Stimulated activated CD8-positive, alpha-beta memory T cell treated with anti-CD3 and anti-CD28 coated beads, Interleukin-7, amount 100 ng/mL, for 48 hours (primary cell): ENCODE measurements at places on chromosomes 7 and 10.

- no peak for DNase-seq
Measured at GRCh38 chr10:88366772-88367171, 216.3 kb downstream of the RNLS start.

- DNase-seq, result no peak
Measured at GRCh38 chr7:69109246-69109645, 489.0 kb upstream of the AUTS2 start.

DNA sequence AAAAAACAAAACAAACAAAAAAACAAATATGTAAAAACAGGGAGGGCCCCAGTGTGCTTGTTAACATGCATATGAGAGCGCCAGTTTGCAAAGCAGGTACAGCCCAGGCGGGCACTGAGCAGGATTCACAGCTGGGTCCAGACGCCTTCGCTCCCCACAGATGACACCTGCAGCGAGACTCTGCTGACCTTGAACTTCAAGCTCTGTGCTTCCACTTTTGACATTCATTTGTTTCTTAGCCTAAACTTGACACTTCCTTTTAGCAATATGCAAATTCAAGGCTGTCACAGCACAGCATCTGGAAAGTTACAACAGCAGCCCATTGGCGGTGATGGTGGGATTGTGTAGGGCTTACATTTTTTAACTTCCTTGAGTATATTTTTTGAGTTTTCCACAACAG is 88.8 kb upstream of the TNS3 start:
- no peak for DNase-seq

DNA sequence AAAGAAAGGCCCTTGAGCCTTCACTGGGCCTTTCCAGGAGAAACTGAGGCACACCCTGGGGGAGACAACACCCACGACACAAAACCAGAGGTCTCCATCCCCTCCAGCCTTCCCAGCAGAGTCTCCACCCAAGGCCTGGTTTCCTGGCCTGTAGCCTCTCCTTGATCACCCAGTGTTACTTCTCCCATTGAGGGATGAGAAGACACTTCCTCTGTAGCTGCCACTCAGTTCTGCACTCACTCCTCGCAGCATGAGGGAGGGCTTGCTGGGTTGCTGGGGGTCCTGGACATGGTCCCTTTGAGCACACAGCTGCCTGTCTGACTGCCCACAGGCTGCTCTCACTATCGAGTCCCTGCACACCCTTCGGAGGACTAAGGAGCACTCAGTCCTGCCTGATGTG is 438.1 kb upstream of the FOXK1 start:
- DNase-seq, result no peak

DNA sequence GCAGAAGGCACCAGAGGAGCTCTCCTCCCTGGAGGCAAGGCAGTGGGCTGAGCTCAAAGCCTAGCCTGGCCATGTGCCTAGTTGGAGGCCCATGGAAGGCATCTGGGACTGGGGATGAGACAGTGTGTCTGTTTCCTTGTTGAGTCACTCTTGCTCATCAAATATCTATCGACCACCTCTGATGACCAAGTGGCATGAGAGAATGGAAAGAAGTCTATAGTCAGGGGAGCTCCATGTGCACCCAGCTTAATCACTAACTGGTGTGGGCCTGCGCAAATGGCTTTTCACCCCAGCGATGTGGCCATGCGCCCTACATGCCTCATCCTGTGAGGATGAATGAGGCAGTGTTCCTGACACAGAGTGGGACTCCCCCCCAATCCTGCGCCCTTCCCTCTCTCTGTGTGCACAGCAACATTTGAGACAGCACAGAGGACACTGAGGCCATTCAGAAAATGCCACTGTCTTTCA is 229.9 kb downstream of the RPS24 start:
- no peak for DNase-seq

GRCh38 chr7:123190109-123190831 is 9.5 kb downstream of the SLC13A1 start:
- no peak for DNase-seq

DNA sequence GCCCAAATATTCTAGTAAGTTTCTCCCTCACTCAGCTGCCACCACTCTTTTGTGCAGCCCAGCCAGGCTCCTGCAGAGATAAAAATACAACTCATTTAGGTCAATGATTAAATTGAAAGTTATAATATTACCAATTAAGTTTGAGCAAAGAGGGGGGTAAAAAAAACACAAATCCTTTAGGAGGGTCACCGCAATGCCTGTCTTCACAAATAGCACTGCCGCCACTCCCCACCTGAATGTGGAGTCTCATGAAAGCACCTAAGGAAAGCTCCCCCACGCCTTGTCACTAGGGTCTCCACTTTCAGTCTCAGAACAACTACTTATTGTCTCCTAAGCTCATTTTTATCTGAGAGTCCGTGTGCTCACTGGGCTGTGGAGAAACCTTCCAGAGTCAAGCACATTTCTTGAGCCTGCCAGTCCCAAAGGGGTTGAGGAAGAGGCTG is 148.7 kb downstream of the FGFR2 start:
- DNase-seq, result no peak

GRCh38 chr10:108443636-108444035 is 1279.1 kb upstream of the SORCS1 start:
- DNase-seq, result no peak

GRCh38 chr10:27383595-27384542 is 120.2 kb upstream of the RAB18 start:
- DNase-seq, result no peak

GRCh38 chr10:124387078-124387874 is 31.4 kb downstream of the OAT start:
- no peak for DNase-seq

DNA sequence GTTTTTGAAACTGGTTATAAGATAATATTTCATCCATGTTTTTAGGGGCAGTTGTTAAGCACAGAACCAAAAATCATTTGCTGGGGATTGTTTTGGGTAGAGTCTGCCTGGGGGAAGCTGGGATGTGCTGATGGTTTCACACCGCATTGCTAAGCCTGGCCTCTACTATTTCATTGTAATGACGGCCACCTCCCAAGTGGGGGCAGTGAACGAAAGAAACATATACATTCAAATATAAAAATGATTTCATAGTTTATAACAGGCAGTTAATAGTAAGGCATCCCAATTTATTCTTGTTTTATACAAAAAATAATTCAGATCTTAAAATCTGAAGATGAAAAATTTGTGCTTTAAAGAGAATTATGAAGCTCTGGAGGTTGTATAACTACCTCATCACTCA is 750.8 kb downstream of the REEP3 start:
- DNase-seq, result no peak

- no peak for DNase-seq
Measured at GRCh38 chr7:86339051-86339450, 304.7 kb upstream of the GRM3 start.

GRCh38 chr7:13800694-13801448 is 188.6 kb downstream of the ETV1 start:
- no peak for DNase-seq

- no peak for DNase-seq
Measured at GRCh38 chr7:81162234-81162633, 243.4 kb upstream of the SEMA3C start.

DNA sequence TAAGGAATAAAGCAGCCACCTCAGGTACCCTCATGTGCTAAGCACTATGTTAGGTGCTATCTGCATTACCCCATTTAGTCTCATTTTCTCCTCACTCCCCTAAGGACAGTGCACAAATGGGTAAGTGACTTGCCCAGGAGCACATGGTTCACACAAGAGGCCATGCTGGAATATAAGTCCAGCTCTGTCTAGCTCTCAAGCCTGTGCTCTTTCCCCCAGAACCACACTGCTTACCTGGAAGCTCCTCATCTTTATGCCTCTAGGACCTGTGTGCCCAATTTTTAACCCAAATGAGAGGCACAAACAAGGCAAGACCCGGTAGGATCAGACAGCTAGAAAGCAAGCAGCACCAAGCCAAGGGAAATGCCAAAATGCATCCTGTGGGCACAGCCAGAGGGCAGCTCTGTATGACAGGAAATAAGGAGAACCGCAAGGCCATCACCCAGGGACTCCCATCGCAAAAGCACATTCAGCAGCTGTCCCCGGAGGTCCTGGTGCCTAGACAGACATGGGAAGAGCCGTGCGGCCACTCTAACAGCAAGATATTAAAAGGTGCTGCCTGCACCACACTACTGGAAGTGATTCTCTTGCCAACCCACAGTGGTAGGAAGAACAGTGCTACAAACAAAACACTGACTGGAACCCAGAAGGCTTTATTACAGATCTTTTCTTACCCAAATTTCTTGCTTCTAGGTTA is 88.1 kb downstream of the GSAP start:
- no peak for DNase-seq

GRCh38 chr10:30055226-30055662 is 4.1 kb downstream of the JCAD start:
- DNase-seq, result no peak

DNA sequence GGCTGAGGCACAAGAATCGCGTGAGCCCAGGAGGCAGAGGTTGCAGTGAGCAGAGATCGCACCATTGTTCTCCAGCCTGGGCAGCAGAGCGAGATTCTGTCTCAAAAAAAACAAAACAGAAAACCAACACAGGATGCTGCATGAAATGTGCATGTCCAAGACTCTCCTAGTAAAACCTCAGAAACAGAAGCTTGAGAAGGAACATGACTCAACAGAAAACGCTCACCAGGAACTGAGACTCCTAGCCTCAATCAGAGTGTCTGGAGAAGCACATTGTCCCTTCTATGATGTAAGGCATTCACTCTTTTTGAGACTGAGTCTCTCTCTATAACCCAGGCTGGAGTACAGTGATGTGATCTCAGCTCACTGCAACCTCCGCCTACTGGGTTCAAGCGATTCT is 168.3 kb downstream of the MYOF start:
- no peak for DNase-seq

- DNase-seq, result no peak
Measured at GRCh38 chr10:43945094-43945730, 296.5 kb upstream of the ZNF32 start.

GRCh38 chr10:32939296-32940111 is 18.5 kb downstream of the ITGB1 start:
- no peak for DNase-seq

GRCh38 chr7:128129224-128129864 is 98.1 kb upstream of the LRRC4 start:
- DNase-seq, result no peak

GRCh38 chr10:4515721-4516120 is 310.3 kb upstream of the AKR1E2 start:
- no peak for DNase-seq

DNA sequence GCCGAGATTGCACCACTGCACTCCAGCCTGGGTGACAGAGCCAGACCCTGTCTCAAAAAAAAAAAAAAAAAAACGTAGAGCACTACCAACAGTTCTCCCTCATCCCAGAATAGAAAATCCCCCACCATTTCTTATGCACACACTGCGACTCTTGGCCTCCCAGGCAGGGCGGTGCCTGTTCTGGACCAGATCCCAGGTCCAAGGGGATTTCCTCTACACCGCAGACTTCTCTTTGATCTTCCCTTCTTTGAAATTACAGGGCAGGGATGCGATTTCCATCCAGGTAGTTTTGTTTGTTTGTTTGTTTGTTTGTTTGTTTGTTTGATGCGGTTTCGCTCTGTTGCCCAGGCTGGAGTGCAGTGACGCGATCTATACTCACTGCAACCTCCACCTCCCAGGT is 91.8 kb downstream of the SEPTIN14 start:
- DNase-seq, result no peak

GRCh38 chr7:158432369-158433341 is 155.0 kb downstream of the PTPRN2 start:
- DNase-seq, result no peak

GRCh38 chr10:18689498-18689897 is 30.3 kb downstream of the ARL5B start:
- DNase-seq, result no peak

DNA sequence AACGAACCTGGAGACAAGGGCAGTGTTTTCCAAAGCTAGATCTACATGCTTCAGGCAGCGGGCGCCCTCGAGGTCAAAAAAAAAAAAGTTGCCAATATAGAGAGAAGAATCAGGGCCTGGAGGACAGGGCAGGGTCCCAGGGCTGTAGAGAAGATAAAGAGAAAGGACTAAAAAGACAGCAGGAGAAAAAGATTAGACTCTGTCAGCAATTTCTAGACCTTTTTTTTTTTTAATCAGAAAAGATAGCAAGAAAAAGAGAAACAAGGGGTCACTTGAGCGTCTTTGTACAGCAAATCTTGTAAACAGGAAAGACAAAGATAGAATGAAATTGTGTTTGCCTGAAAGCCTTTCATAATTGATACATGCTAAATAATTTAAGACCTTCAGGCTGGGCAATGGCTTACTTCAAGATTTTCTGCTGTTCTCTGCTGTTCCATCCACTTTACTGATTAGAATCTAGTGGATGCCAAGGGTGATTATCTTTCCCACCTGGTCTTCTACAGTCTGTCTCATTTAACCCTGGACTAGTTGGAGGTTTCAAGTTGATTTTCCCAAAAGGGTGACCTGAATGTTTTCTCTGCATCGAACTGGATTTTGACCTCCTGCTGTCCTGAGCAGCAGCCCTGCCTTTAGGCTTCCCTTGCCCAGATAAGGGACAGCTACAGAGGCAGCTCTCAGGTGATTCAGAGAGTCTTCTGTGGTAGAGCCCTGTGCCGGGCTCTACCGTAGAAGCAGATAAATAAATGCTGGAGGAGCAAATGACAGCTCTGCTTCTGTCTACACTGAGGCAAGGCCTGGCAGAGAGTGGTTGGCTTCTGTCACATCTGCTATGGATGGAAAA is 5.1 kb downstream of the LMOD2 start:
- no peak for DNase-seq

DNA sequence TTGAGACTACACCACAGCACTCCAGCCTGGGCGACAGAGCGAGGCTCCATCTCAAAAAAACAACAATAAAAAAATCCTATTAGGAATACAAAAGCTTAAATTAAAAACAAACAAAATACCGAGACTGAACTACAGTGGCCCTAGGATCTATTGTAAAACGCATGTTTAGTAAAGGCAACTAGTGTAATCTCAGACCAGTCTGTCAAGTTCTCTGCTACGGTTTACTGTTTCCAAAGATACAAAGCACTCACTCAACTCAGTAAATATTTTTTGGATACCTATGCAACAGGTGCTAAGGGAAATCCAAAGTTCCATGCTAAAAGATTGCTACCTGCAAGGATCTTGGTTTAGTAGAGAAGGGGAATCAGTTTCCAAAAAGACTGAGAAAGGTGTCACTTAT is 3.4 kb upstream of the MIOS start:
- DNase-seq, result no peak

GRCh38 chr10:74238031-74238431 is 87.0 kb downstream of the ADK start:
- DNase-seq, result no peak

GRCh38 chr7:33091641-33092191 is 17.5 kb downstream of the RP9 start:
- DNase-seq, result no peak

GRCh38 chr7:92423710-92424131 is 23.6 kb upstream of the GATAD1 start:
- DNase-seq, result no peak

- no peak for DNase-seq
Measured at GRCh38 chr7:146235195-146235594, 118.6 kb downstream of the CNTNAP2 start.

DNA sequence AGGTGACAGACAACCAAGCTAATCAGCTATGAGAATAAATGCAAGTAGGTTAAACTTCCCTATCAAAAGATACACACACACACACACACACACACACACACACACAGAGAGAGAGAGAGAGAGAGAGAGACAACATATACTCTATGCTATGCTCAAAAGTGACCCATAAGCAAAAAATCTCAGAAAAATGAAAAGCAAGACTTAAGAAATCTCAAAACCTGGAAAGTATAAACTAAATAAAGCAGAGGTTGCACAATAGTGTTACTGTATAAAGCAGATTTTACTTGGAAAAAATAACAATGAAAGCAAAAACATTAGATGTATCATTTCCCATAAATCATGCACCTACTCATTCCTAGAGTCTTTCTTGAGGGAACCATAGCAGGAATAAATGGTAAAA is 221.5 kb downstream of the INHBA start:
- DNase-seq, result no peak

GRCh38 chr7:49714182-49714581 is 59.3 kb upstream of the VWC2 start:
- no peak for DNase-seq
